ENCODE measurements at places on chromosomes 16 and 17.
A peak's percentile ranks its signal among the peaks of the same experiment; 100 is the strongest.

GRCh38 chr17:81140695-81141094 is 24.6 kb upstream of the PVALEF start:
- DNase-seq, result no peak

DNA sequence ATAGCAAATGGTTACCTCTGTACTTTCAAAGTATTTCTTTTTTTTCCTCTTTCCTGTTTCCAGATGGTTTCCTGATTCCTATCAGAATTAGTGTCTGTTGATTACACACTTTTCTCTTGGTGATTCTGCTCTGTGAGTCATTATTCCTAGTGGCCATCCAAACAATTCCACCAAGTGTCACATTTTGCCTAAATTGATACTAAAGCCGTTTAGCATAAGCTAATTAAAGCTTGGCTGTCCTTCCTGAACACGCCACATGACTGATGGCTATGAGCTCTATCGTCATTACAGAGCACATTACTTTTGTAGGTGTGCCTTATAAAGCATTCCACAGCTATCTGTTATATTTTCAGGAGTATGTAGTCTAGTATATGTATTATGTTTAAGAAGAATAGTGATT is 671.2 kb downstream of the CDH8 start:
- no peak for DNase-seq

- no peak for DNase-seq
Measured at GRCh38 chr16:20727181-20727580, 14.4 kb downstream of the THUMPD1 start.

DNA sequence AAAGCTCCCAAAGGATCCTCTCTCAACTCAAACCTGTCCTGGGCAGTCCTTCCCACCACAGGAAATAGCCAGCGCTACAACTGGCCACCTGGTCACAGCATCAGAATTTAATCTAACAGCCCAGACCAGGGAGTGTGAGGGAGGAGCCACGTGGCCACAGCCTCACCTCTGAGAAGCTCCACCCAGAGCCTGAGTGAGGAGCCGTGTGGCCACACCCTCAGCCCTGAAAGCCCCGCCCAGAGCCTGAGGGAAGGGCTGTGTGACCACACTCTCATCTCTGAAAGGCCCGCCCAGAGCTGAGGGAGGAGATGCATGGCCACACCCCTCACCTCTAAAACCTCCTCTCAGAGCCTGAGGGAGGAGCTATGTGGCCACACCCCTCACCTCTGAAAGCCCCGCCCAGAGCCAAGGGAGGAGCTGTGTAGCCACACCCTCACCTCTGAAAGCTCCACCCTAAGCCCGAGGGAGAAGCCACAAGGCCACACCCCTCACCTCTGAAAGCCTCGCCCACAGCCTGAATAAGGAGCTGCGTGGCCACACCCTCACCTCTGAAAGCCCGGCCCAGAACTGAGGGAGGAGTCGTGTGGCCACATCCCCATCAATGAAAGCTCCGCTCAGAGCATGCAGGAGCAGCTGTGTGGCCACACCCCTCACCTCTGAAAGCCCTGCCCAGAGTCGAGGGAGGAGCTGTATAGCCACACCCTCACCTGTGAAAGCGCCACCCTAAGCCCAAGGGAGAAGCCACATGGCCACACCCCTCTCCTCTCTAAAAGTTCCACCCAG is 28.6 kb downstream of the SLC38A8 start:
- DNase-seq, result no peak

DNA sequence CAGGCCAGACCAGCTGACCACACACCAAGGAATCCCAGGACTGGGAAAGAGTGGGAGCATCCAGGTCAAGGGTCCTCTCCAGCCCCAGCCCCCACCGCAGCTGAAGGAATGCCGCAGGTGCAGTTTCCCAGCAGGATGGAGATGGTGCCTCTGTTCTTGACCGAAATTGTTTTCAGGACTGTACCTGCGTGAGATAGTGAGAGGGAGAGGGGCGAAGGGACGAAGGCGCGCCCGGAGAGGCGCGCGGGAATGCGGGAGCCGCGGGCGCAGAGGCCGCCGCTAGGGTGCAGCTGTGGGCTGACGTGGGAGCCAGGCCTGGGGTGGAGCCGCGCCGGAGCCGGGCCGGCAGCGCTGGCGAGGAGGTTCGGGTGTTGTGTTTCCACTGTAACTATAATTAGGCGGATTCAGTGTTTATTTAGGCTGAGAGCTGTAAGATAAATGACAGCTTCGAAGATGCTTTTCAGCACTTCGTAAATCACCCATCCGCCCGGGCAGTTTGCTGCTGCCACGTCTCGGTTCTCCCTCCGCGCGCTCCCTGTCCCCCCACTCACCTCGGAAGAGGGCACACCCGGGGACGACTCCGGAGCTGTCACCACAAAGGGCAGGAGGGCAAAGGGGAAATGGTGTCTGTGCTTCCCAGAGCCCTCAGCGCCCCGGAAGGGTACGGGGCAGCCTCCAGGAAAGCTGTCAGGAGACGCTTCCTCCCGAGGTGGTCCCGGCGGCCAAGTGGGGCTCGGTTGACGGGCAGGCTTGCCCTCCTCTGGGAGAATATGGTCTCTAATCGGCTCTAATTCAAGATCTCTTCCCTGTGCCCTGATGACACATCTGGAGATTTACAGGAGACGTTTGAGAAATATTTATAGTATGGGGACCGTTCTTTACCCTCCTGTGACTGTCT is 38.2 kb downstream of the HOXB1 start:
- peak; percentile 91 for DNase-seq

- DNase-seq, result no peak
Measured at GRCh38 chr17:12637015-12637414, 28.7 kb upstream of the MYOCD start.

- no peak for DNase-seq
Measured at GRCh38 chr17:63516910-63517824, 6.0 kb upstream of the KCNH6 start.

DNA sequence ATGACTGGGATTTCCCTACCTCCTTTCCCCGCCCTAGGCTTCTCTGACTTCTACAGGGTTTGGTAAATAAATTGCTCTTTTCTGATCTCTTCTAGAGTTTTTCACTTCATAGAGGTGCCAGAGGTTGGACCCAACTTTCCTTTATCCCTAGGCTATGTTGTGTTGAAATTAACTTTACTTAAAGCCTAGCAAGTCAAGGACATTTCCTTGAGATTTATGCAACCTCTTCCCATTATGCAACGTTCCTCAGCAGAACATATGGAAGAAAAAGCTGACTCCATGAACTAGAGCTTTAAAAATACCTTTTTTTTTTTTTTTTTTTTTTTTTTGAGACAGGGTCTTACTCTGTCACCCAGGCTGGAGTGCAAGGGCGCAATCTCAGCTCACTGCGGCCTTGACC is 15.5 kb downstream of the MPO start:
- no peak for DNase-seq

DNA sequence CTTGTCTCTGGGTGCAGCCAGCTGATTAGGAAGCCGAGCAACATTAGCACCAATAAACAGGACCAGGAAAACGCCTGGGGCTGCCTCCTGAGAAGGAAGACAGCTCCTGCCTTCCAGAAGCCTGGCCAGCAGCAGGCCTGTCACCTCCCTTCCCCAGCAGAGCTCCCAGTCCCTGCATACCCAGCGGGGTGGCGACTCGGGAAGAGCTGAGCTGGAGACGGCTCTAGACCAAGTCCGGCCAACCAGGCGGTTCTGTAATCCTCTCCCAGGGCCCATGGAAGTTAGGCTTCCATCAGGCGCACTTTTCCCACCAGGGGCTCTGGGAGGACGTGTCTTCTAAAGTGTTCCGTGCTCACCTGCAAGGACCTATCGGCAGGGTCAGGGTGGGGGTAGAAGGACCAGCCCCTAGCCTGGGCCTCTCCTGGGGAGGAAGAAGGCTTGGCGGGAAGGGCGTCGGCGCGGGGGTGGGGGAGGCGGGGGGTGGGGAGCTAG is 12.0 kb upstream of the CLUH start:
- DNase-seq, result no peak

DNA sequence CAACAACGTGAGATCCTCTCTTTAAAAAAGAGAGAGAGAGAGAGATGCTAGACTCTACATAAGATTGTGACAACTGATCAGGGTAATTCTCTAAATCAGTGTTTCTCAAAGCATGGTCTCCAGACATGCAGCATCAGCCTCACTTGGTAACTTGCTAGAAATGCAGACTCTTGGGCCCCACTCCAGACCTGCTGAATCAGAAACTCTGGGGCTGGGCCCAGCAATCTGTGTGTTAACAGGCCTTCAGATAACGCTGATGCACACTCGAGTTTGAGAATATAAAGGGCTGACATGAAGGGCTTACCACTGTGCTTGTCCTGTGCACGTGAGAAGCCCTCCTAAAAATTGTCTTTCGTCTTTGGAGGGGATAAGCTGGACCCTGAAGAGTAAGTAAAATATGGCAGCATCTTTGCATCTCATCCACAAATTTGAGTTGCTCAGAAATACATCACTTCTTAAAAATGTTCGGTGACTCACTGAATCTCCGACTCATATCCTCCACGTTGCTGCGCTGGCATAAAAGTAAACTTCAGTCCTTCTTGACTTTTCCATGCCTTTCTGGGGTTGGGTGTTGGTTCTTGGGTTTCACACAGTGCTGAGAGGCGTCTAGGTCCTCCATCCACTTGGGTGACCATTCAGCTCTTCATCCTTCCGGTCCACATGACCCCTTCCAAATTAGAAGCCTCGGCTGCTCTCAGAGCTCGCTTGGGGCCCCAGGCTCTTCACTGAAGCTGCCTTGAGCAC is 26.1 kb upstream of the KDM8 start:
- DNase-seq, result no peak

- no peak for DNase-seq
Measured at GRCh38 chr17:79623786-79624717, 13.2 kb upstream of the RBFOX3 start.

- DNase-seq, result peak; percentile 50
Measured at GRCh38 chr17:70654706-70655105, 485.4 kb downstream of the KCNJ2 start.

GRCh38 chr17:65914784-65915342 is 277.1 kb downstream of the CEP112 start:
- DNase-seq, result no peak

DNA sequence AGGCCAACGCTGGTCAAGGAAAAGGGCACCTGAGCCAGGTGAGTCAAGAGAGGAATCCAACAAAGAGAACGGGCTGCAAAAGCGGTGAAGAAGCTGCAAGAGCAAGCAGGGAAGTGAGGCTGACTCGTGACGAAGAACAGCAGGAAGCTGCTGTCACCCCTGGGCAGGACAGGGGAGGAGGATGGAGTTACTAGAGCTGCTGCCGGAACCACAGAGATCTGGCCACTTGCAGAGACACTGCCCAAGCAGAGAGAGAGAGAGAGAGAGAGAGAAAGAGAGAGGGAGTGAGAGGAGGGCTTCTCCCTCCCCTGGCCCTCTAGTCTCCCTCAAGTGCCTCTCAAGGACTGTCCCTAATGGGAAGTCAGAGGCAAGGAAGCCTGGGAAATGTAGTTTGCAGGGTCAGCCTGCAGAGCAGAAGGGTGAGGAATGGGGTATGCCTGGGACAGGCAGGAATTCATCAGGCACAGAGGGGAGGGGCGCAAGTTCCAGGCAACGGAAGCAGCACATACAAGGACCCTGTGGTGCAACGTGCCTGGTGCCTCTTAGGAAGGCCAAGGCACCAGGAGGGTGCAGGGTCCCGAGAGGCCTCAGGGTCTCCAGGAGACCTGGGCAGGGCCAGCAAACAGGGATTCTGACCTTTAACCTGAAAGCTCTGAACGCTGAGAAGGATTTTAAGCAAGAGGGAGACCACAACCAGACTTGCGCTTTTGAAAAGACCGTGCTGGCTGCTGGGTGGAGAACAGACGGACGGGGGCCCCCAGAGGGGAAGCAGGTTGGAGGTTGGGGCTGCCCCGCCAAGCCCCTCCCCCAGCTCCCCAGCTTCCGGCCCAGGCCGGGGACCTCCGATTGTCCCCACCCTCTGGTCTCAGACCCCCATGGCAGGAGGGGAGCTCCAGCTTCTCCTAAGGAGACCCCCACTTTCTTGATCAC is 45.8 kb upstream of the CIBAR2 start:
- DNase-seq, result no peak

Data from NCI-H1092 treated with DMSO at 0.1 percent for 48 hours (cell line).